ENCODE measurements at places on chromosomes 4 and X. TPM values are rescaled to one million over a fixed set of nuclear protein-coding genes. Genes with fewer than 3 reads are reported as not detected.

DNA sequence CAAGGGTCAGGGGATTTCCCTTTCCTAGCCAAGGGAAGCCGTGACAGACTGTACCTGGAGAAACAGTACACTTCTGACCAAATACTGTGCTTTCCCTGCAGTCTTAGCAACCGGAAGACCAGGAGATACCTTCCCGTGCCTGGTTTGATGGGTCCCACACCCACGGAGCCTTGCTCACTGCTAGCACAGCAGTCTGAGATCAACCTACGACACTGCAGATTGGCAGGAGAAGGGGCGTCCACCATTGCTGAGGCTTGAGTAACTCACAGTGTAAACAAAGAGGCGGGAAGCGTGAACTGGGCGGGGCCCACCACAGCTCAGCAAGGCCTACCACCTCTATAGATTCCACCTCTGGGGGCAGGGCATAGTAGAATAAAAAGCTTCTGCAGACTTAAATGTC, 48.7 kb upstream of the SRD5A3 start:
- H3K27me3 ChIP-seq = no peaks in the 10 kb centered on the region
- DNase-seq = no peak
- H3K4me3 ChIP-seq = no peak overlapping the region
- H3K4me1 ChIP-seq = no peaks in the 10 kb centered on the region

The IL2 gene
- not detected for total RNA-seq

The NUDT10 gene
- total RNA-seq = 0.64 TPM

DNA sequence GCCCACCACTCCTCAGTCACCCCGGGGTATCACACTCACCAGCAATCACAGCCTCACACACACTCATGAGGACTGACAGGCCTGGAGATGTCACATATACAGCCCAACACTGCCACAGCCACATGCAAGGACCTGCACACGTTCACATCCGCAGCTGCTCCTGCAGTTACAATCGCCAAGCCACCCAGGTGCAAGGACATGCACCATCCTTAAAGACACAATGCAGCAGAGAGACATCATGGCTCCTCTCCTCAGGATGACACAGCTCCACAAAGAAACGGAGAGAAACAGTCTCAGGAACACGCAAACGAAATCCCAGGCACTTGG, 1.1 kb downstream of the PCSK1N start:
- H3K36me3 ChIP-seq = no peaks in the 10 kb centered on the region
- H3K27me3 ChIP-seq = peaks cover 43% of the 10 kb centered on the region
- H3K4me1 ChIP-seq = no peaks in the 10 kb centered on the region
- H3K4me3 ChIP-seq = no peak overlapping the region

The CTAG2 gene
- total RNA-seq = not detected

The SOX3 gene
- not detected for total RNA-seq

DNA sequence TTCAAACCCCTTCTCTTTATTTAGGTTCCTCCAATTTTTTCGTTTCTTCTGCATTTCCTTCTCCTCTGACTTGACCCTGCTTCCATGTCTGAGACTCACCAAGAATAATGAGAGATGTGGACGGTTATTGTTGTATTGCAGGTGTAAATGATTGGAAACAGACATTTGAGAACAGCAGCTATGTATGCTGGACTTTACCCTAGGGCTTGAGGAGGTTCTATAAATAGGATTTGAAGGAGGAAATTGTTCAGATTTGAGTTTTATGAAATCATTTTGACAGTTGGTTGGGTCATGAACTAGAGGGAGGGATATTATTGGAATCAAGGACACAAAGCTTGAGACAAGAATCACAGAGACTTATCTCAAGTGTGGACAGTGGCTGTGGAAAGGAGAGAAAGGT, 614.6 kb upstream of the CPEB2 start:
- no peak overlapping the region for H3K27ac ChIP-seq
- no peak for DNase-seq
- H3K27me3 ChIP-seq = no peaks in the 10 kb centered on the region

DNA sequence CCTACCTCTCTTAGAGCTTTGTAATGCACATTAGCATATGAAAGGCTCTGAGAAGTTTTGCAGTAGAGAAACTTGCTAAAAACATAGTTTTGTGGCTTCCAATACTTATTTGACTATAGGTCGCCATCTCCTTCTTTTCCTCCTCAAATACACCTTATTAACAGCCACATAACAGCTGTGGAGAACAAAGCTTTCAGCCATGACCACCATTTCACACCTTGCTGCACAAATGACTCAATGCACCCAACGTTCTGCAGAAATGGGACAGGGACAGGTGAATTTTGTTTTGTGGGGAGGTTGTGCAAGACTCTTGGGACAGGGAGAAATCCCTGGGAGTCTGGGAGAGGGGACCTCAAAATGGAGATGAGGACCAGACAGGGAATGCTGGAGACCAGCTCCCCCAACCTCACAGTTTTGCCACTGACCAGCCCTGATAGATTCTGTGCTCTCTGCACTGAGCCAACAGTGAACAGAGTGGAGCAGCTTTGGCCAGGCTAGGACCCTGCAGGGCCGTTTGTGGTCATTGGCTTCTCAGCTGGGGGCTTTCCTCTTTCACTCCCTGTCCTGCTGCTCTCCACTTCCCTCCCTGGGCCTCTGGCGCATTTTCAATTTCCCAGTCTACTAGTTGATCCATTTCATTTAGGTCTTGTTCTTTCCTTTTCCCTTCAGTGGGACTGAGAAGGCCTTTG, 16.6 kb downstream of the FRMPD3 start:
- DNase-seq = no peak
- H3K4me1 ChIP-seq = no peaks in the 10 kb centered on the region
- H3K36me3 ChIP-seq = no peaks in the 10 kb centered on the region
- H3K27me3 ChIP-seq = peaks cover 65% of the 10 kb centered on the region
- H3K4me3 ChIP-seq = no peak overlapping the region
- no peak overlapping the region for H3K27ac ChIP-seq

GRCh38 chr4:141543706-141544105, 92.7 kb upstream of the IL15 start:
- no peak overlapping the region for H3K4me3 ChIP-seq
- no peaks in the 10 kb centered on the region for H3K4me1 ChIP-seq
- no peaks in the 10 kb centered on the region for H3K36me3 ChIP-seq
- H3K27me3 ChIP-seq = no peaks in the 10 kb centered on the region

GRCh38 chr4:180190382-180190781, 2052.8 kb upstream of the TENM3 start:
- H3K36me3 ChIP-seq = no peaks in the 10 kb centered on the region
- H3K27ac ChIP-seq = no peak overlapping the region
- no peaks in the 10 kb centered on the region for H3K27me3 ChIP-seq

DNA sequence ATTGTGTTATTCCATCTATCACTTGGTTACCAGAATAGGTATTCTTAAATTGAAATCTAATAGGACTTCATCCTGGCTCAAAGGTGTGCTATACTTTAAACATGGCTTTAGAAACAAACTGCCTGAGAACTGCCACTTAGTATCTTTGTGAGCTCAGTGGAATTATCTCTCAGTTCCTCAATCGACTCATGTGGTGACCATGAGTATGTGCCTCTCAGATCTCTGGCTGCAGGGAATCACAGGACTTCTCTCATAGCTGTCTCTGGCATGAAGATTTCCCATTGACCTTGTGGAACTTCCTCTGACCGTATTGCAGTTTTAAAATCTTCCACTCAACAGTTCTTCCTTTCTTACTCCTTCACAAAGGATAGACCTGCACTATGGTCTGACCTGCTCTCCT, 681.9 kb upstream of the BOD1L1 start:
- no peaks in the 10 kb centered on the region for H3K4me1 ChIP-seq
- no peak overlapping the region for H3K4me3 ChIP-seq
- no peak overlapping the region for H3K27ac ChIP-seq
- H3K27me3 ChIP-seq = no peaks in the 10 kb centered on the region

DNA sequence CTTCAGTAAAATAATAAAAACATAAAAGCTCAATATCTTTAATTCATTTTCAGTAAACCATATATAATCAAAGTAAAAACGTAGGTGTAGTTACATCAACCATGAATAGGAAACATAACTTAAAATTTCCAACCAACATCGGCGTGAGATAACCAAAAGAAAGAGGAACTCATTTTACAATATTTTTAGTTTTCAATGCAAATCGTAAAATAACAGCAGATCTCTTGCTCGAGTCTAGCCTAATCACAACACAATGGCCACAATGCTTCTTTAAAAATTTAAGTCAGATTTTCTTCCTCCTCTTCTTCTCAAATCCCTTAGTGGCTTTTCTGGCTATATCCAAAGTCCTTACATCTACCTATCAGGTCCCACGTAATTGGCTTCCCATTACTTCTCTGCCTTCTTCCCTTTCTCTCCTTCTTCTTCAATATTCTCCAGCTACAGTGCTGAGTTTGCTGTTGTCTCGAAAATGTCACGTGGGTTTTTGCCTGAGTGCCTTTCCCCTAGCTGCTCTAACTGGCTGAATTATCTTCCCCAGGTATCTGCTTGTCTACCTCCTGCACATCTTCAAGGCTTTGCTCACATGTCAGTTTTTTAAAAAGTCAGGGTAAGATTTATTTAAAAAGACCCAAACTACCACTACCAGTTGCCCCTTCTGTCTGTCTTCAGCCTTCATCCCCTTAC, 90.9 kb upstream of the BANK1 start:
- H3K4me1 ChIP-seq = no peaks in the 10 kb centered on the region
- H3K27me3 ChIP-seq = no peaks in the 10 kb centered on the region
- no peaks in the 10 kb centered on the region for H3K36me3 ChIP-seq
- no peak overlapping the region for H3K4me3 ChIP-seq

GRCh38 chr4:72770708-72771107, 201.7 kb upstream of the ADAMTS3 start:
- no peaks in the 10 kb centered on the region for H3K27me3 ChIP-seq
- DNase-seq = no peak
- H3K27ac ChIP-seq = no peak overlapping the region
- H3K4me1 ChIP-seq = no peaks in the 10 kb centered on the region
- H3K4me3 ChIP-seq = no peak overlapping the region

DNA sequence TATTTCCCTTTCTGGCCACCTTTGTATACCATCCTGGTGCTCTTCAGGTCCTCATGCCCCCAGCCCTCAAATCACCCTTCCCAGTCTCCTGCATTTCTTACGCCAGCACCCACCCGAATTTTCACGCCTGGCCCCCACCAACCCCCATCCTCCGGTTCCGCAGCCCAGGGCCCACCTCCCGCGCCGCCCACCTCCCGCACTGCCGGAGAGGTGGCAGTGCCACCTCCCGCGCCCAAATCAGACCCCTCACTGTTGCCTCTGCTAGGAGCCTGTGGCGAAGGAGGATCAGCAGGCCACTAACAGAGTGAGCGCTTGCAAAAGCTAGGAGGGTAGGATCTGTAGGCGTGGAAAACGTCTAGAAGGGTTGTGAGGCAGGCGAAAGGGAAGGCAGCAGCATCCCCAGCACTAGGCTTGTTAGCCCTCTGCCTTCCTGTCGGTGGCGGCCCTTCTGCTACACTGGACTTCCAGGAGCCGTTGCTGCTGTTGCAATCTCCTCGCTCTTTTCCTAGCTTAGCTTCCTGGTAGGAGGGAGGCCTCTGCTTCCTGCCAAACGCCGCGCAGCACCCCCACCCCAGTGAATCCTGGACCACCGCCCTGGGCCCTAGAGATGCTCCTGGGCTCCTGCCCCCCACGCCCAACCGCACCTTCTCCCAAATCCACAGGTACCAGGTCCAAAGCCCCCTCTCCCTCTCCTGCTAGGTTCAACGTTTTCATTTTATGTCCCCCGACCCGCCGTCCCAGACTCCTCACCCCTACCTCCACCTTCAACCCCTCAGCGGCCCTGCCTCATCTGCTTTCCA, 51.0 kb downstream of the SPIN2B start:
- no peak for DNase-seq
- H3K4me1 ChIP-seq = no peaks in the 10 kb centered on the region
- no peak overlapping the region for H3K27ac ChIP-seq
- H3K36me3 ChIP-seq = no peaks in the 10 kb centered on the region
- H3K4me3 ChIP-seq = no peak overlapping the region

- no peaks in the 10 kb centered on the region for H3K4me1 ChIP-seq
- H3K27me3 ChIP-seq = no peaks in the 10 kb centered on the region
- DNase-seq = no peak
- no peaks in the 10 kb centered on the region for H3K36me3 ChIP-seq
Observed at GRCh38 chr4:76989391-76990061, 40.0 kb downstream of the SEPTIN11 start.

DNA sequence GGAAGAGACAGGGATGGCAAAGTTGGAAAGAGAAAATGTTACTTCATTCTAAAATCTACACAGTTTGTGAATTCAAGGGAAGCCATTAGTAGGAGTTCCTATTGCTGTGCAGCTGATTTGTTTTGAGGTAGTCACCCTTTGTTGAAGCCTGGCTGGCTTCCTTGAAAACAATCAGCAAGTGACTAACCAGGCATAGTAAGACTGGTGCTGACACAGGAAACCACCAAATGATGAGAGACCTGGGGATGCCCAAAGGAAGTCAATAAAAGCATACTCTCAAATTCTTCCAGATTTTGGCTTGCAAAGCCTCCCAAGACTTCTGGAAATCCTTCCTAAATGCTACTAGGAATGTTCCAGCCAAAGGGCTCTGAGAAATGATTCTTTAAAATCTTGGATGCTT, 23.9 kb upstream of the PRDM8 start:
- no peaks in the 10 kb centered on the region for H3K4me1 ChIP-seq
- no peak for DNase-seq
- no peak overlapping the region for H3K4me3 ChIP-seq
- no peaks in the 10 kb centered on the region for H3K27me3 ChIP-seq
- no peaks in the 10 kb centered on the region for H3K36me3 ChIP-seq

The TEX13D gene
- not detected for total RNA-seq
